NCI-H2029 treated with DMSO at 0.1 percent for 48 hours (cell line): ENCODE measurements at places on chromosomes 11 and 22.

GRCh38 chr11:102843489-102843888 is at the start of gene MMP3:
TSS of gene MMP3 (minus strand) at chr11:102843609. CDS start at chr11:102843546, 63 bp downstream.
- no peak for DNase-seq

DNA sequence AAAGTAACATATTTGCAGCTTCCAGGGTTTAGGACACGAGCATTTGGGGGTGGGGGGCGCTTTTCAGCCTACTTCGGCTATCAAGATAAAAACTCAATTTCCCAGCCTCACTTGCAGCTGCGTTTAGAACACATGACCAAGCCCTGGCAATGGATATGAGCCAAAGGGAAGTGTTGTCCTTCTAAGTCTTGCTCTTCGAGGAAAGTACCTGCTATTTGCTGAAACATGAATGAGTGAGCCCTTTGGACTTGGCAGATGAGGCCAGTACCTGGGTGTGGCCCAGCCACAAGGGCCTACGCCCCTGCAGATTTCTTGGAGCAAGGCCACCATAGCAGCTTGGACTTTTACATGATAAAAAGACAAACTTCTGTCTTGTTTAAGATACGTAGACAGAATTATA is 60.2 kb upstream of the SORL1 start:
- DNase-seq = peak; percentile 48

- no peak for DNase-seq
Observed at GRCh38 chr11:132450631-132451030, 1080.2 kb downstream of the NTM start.

DNA sequence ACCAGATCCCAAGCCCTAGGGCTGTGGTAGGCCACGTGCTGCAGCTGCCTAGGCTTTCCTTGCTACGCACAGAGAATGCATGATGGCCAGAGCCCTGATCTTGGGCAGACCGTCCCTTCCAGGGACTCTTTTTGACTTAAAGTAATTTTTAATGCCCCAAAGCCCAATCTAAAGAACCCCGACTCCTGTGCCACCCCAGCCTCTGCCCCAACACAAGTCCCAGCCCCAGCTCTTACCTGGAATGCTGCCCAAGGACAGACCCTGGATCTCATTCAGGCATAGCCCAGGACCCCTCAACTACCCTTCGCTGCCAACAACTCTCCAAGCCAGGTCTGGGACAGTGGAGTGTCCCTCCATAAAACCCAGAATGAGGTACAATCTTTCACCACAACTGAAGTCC is 211.7 kb upstream of the B3GAT1 start:
- no peak for DNase-seq

DNA sequence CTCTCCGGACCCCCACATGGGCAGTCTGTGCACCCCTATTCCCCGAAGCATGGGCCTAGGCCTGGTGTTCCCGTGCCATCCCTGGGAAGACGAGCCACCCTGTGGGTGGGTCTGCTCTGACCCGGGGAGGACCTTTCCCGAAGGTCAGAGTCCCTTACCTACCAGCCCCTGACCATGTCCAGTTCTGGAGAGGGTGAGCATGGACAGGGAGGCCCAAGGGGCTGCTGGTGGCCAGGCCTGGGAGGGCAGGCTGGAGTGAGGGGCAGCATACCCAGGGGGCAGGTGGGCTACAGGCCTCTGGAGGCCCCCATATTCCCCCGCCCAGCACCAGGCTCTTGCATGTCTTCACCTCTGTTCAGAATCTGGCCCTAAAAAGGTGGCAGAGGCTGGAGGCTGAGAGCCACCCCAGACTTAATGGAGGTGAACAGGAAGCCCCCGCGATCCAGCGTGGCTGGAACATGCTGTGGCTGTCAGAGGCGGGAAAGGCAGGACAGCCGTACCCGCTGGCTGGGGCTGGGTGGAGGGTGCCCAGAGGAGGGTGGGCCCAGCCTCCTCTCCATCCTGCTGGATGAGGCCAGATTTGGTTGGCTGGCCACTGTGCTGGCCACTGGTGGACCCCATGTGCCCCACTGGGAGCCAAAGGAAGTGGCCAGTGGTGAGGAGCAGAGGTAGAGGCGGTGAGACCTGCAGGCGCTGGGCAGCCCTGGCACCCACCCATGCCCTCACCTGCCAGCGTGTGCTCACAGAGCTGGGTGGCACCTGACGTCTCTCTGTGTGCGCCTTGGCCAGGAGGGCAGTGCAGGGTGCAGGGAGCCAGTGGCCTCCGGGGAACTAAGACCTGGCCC is 11.2 kb upstream of the SYT8 start:
- no peak for DNase-seq

- no peak for DNase-seq
Observed at GRCh38 chr22:17113600-17113999, 7.6 kb downstream of the TMEM121B start.

DNA sequence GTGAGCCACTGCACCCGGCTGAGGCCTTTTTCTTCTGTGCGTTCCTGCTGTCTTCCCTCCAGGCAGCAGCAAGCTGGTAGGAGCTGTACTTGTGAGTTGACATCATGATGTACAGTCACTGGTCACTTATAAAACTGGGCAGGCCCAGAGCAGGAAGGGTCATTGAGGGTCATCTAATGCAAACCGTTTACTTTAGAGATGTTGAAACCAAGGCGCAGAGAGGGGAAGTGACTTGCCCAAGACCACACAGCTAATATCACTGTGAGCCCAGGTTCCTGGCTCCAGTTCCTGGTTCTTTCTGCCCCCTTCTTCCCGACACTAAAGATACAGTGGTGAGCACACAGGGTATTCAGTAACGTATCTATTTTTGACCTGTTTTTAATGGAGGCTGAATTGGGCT is 27.3 kb downstream of the PTPRJ start:
- DNase-seq = no peak

DNA sequence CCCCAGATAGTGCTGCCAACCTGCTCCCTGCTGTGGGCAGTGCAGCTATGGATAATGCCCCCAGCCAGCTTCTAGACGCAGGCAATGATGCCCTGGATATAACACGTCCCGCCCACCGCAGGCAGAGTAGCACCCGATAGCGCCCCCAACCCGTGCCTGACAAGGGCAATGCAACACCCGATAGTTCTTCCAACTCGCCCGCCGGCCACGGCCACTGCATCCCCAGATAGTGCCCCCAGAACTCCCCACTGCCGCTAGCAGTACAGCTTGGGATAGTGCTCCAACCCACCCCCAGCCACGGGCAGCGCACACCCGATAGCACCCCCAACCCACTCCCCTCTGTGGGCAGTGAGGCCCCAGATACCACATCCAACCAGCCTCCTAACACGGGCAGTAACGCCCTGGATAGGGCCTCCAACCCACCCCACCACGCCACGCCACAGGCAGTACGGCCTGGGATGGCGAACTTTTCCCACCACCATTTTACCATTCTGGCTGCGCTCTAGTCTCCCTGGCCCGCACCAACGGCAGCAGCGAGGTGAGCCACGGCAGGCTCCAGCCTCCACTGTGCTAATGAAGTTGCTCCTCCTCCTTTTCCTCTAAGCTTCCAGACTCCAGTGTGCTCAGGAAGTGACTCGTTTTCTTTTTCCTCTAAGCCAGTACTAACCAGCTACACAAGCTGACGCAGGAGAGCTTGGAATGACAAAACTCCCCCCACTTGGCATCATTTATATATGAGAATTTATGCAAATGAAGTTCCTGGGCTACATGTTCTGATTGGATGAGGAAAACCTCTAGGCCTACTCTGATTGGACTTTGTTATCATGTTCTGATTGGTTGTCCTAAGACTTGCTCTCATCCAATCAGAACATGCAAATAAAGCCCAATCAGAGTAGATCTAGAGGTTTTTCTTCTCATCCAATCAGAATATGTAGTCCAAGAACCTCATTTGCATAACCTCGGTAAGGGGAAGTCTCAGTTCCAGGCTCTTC is 3.0 kb upstream of the RFPL3 start:
- DNase-seq = no peak

DNA sequence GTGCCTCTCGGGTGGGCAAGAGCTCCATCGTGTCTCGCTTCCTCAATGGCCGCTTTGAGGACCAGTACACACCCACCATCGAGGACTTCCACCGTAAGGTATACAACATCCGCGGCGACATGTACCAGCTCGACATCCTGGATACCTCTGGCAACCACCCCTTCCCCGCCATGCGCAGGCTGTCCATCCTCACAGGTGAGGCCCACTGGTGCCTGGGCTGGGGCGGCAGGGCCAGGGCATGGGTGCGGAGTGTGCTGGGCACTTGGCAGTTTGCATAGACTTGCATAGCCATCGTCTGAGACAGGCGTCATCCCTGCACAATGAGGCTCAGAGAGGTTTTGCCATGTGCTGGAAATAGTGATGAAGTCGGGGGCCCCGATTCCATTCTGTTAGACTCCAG is 6.3 kb downstream of the RASD2 start:
- no peak for DNase-seq

GRCh38 chr22:37716708-37717107 is 19.9 kb downstream of the TRIOBP start:
- no peak for DNase-seq

GRCh38 chr11:115123641-115124040 is 380.6 kb downstream of the CADM1 start:
- no peak for DNase-seq

GRCh38 chr11:28529540-28530410 is 421.6 kb downstream of the METTL15 start:
- peak; percentile 6 for DNase-seq

DNA sequence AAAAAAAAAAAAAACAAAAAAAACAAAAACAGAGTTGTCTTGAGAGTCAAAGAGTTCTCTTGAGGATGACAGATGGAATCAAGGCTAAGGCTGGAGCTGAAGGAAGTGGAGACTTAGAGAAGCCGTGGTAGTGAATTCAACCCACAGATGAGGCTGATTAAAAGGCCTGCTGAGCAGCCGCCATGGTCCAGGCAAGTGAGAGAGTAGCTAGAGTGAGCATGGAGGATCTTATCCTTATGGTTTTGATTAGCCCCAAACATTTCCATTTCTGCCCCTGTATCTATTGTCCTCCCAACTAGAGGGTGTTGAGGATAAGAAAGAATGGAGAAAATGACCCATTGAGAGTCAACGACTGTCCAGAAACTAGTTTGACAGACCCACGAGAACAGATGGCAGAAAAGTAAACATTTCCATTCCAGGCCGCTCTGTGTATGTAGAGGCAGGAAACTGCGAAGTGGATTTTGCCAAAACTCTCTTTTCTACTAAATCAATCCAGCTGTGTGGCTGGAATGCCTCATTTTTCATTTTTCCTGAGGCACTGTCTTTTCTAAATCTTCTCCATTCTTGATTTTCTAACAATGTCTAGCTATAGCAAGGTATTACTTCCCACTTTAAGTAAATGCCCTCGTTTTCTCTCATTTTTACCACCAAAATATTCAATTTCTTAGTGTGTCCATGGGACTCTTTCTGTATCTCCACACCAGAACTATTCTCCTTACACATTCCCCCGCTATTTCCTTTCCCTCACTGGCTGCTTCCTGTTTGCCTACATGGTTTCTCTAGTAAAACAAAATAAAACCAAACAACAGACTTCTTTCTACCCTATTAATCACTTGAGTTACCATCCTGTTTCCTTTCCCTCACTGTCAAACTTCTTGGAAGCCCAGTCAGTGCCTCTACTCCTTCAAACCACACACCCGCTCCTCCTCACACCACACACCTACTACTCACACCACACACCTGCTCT is 5.4 kb upstream of the MMP8 start:
- DNase-seq = no peak

DNA sequence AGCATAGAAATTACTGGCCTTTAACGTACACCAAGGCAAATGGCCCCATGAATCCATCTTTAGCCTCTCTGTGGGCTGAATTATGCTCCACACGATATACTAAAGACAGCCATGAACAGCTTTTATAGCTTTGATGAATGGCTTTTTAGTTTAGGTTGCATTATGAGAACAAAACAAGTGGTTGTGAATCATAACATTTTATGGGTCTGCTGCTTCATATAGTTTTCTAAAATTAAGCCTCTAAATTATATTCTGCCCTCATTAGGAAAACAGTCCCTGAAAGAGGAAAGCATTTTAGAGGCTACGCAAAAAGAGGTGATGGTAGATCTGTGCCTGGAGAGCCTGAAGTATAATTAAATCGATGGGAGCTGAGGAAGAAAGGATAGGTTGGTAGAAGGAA is 221.3 kb downstream of the CADM1 start:
- DNase-seq = no peak

DNA sequence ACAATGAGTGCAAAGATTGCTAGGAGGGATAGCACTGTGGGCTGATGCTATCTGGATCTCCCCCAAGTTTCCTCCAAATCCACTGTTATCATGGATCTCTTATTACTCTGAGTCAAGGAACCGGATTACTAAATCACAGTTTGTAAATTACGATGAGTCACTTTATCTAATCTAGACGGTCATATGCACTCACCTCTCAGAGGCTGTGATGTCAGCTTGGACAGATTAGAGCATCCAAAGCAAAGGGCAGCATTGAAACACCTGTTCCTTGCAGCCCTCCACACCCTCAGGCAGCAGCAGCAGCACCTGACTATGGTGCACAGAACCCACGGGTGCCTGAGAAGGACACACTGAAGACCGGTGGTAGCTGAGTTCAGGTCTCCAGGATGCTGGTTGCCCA is 14.0 kb upstream of the POU2AF1 start:
- no peak for DNase-seq

GRCh38 chr22:39655831-39656230 is 85.3 kb downstream of the CACNA1I start:
- DNase-seq = no peak

- DNase-seq = no peak
Observed at GRCh38 chr11:3381794-3382193, 2.8 kb upstream of the ZNF195 start.

DNA sequence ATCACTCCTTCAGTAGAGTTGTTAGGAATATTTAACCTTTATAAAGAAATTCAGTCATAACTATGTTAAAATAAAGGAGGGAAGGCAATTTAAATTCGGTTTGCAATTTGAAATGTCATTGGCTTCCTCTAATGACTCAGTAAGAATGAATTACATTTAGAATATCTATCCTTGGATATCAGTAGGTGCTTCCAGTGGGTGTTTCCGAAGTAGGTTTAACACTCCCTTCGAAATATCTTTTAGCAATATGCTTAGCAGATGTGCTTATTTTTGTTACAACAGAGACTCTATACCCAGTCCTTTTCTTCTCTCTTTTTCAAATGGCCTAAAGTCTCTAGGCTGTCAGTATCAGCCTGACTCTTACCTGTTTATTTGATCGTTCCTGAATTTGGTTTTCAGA is 103.7 kb upstream of the RASSF10 start:
- DNase-seq = no peak

DNA sequence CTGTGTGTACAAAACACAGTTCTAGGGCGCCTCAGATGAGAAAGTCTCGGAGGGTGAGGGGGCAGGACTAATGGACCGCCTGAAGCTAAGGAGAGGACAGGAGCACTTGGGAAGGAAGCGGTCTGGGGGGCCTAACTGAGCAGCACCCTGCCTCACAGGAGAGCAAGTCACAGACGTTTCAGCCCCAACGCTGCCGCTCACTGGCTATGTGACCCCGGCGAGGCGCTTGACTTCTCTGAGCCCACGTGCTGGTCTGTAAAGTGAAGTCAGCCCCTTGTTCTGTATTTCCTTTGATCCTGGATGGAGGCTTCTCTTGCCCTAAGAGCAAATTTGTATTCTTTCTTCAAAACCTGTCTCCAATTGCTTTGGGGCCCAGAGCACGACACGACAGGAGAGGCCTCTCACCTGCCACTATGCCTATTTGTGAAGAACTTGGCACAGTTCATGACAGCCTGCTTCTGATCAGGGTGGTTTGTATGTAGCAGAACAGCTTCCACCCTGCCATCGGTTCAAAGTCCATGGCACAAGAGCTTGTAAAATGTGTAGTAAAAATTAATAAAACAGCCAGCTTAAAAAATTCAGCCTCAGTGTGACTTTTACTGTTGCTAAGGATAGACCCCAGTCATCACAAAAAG is 59.1 kb downstream of the WNT11 start:
- no peak for DNase-seq

GRCh38 chr11:83024270-83024854 is 47.3 kb downstream of the RAB30 start:
- DNase-seq = no peak

- no peak for DNase-seq
Observed at GRCh38 chr22:32255726-32256125, 579 bp upstream of the SLC5A4 start.
